Right renal cortex interstitium (tissue), 3 donors: ENCODE measurements at places on chromosomes 16 and 17. TPM values are rescaled to one million over a fixed set of nuclear protein-coding genes. Genes with fewer than 3 reads are reported as not detected.
A peak's percentile ranks its signal among the peaks of the same experiment; 100 is the strongest.

- DNase-seq: peak; percentile 29
Observed at GRCh38 chr16:3282103-3282729, 1.1 kb upstream of the ZNF263 start.

Gene ZNF423
- polyA plus RNA-seq: 27.3 TPM

GRCh38 chr16:12976496-12976895 lies 75.1 kb downstream of the SHISA9 start:
- no peak for DNase-seq

Gene SLC13A2
- 15.6 TPM for polyA plus RNA-seq

Gene KIF2B
- not detected for polyA plus RNA-seq

DNA sequence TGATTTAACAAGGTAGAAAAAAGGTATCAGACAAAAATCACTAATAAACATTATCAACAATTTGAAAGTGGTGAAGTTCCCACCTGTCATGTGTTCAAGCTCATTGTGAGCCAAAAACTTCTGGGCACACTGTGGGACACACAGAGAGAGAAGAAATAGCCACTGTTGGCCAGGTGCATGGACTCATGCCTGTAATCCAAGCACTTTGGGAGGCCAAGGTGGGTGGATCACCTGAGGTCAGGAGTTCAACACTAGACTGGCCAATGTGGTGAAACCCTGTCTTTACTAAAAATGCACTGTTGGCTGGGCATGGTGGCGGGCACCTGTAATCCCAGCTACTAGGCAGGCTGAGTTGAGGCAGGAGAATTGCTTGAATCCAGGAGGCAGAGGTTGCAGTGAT lies 167.4 kb downstream of the TOX3 start:
- DNase-seq: no peak

Gene OTOA
- 0.12 TPM for polyA plus RNA-seq

Gene PPP1R1B
- polyA plus RNA-seq: 18.1 TPM

Gene ASIC2
- 3.3 TPM for polyA plus RNA-seq

- no peak for DNase-seq
Observed at GRCh38 chr17:30519166-30519565, 42.0 kb downstream of the GOSR1 start.

Gene CSH2
- 2.2 TPM for polyA plus RNA-seq
